ENCODE measurements at places on chromosomes 2 and 18. TPM values are rescaled to one million over a fixed set of nuclear protein-coding genes. Genes with fewer than 3 reads are reported as not detected.

DNA sequence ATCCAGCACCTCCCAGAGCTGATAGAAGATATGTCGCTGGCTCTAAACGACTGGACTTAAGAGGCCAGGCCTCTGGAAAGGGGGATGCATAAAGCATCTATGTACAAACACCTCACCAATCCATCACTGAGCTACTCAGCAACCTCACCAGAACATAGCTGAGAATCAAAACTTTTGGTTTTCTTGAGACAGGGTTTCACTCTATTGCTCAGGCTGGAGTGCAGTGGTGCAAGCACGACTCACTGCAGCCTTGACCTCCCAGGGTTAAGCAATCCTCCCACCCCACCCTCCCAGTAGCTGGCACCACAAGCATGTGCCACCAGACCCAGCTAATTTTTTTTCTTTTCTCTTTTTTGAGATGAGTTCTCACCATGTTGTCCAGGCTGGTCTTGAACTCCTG, 62.9 kb upstream of the MSH6 start:
- peak; percentile 4 for DNase-seq

DNA sequence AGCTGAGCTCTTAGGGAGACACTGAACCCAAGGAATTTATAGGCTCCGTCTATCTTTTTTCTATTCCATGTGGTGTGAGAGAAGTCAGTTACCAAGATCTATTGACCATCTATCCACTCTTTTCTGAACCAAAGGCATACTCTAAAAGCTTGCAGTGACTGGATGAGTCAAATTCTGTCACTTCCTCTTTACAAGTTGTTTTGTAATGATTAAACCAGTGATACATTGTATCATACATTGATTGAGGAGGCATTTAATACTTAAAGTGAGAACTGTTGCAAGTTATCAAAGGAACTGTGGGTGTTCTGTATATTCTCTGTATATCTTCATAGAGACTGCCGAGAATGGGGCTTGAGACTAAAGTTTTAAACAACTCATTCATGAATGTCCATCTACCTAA, 188.8 kb downstream of the CAMKMT start:
- DNase-seq: no peak

GPBAR1 gene
- total RNA-seq: not detected

UGT1A3 gene
- total RNA-seq: not detected

ATP6V1B1 gene
- 0.09 TPM for total RNA-seq

Data from fibroblast of the aortic adventitia (primary cell).